ENCODE measurements at places on chromosomes 3 and 15. TPM values are rescaled to one million over a fixed set of nuclear protein-coding genes. Genes with fewer than 3 reads are reported as not detected.
A peak's percentile ranks its signal among the peaks of the same experiment; 100 is the strongest.

Gene CSNK1G1
- total RNA-seq: 37.7 TPM

Gene RBPMS2
- 1.9 TPM for total RNA-seq

- H3K4me3 ChIP-seq: no peak overlapping the region
- no peak for DNase-seq
- H3K4me1 ChIP-seq: no peaks in the 10 kb centered on the region
- no peaks in the 10 kb centered on the region for H3K27me3 ChIP-seq
These were observed 58.8 kb downstream of the HES1 start for GRCh38 chr3:194194757-194195085.

GRCh38 chr15:82648257-82649103 lies 1.3 kb upstream of the CPEB1 start:
- no peaks in the 10 kb centered on the region for H3K36me3 ChIP-seq
- H3K4me3 ChIP-seq: peak overlapping the region; percentile 74

DNA sequence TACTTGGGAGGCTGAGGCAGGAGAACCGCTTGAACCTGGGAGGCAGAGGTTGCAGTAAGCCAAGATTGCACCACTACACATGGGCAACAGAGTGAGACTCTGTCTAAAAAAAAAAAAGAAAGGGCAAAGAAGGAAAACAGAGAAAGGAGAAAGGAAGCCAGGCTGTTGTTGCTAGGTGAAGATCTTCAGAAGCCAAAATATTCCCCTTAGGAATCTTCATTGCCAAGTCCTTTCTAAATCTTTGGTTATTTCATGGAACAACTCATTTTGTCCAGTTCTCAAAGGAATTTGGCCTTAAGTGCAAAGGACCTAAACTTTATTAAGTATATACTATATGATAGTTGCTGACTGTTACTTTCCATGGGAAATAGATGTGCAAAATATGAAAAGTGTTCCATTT lies 59.2 kb upstream of the OSBPL11 start:
- no peaks in the 10 kb centered on the region for H3K36me3 ChIP-seq
- H3K4me3 ChIP-seq: no peak overlapping the region
- H3K27ac ChIP-seq: no peak overlapping the region
- H3K4me1 ChIP-seq: no peaks in the 10 kb centered on the region
- no peaks in the 10 kb centered on the region for H3K27me3 ChIP-seq

Gene ACOX2
- total RNA-seq: 17.6 TPM

DNA sequence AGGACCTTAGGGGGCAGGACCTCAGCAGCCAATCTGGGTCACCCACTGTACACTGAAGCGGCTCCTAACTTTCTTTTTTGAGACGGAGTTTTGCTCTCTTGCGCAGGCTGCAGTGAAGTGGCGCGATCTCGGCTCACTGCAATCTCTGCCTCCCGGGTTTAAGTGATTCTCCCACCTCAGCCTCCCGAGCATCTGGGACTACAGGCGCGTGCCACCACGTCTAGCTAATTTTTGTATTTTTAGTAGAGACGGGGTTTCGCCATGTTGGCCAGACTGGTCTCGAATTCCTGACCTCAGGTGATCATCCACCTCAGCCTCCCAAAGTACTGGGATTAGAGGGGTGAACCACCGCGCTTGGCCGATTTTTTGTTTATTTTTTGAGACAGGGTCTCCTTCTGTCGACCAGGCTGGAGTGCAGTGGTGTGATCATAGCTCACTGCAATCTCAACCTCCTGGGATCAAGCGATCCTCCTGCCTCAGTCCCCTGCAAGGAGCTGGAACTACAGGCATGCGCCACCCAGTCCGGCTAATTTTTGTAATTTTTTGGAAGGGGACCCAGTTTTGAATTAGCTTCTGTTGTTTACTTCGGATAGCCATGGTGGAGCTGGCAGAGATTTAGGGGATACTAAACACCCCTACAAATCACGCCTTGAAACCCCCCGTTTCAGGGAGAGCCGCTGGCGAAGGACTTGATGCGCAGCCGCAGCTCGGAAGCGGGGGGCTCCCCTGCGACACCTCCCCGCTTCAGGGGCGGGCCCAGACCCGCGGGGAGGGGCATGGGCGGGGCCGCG lies 1.5 kb upstream of the CLK3 start:
- DNase-seq: no peak
- H3K27me3 ChIP-seq: no peaks in the 10 kb centered on the region
- H3K4me1 ChIP-seq: no peaks in the 10 kb centered on the region
- H3K27ac ChIP-seq: peak overlapping the region; percentile 99
- no peaks in the 10 kb centered on the region for H3K36me3 ChIP-seq
- H3K4me3 ChIP-seq: peak overlapping the region; percentile 98

- no peak overlapping the region for H3K27ac ChIP-seq
- no peaks in the 10 kb centered on the region for H3K4me1 ChIP-seq
- no peaks in the 10 kb centered on the region for H3K27me3 ChIP-seq
- H3K4me3 ChIP-seq: no peak overlapping the region
- H3K36me3 ChIP-seq: peaks cover 5% of the 10 kb centered on the region
- no peak for DNase-seq
These were observed 7.2 kb upstream of the CRYGS start for GRCh38 chr3:186551387-186551786.

DNA sequence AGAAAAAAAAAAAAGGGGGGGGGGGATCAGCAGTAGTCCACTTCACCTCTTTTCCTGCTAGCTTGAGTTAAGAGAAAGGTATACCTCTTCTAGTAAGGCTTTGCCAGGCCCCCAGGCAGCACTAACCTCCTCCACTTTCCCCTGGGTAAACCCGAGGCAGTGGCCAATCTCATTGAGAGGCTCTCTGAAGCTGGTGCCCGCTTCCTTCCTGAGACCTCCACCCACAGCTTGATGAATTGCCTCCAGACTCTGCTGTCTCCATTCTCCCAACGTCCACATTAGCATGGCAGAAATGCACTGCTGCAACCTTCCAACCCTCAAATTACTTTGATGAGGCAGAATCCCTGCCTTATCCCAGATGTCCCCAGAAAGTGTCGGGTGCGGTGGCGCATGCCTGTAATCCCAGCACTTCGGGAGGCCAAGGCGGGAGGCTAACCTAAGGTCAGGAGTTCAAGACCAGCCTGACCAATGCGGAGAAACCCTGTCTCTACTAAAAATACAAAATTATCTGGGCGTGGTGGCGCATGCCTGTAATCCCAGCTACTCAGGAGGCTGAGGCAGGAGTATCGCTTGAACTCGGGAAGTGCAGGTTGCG lies 15.3 kb downstream of the RLBP1 start:
- H3K27me3 ChIP-seq: no peaks in the 10 kb centered on the region
- H3K4me1 ChIP-seq: no peaks in the 10 kb centered on the region
- no peak overlapping the region for H3K4me3 ChIP-seq
- no peak overlapping the region for H3K27ac ChIP-seq

Gene CPN2
- total RNA-seq: 0.16 TPM

Data from breast epithelium (tissue), 4 donors.